ENCODE measurements at places on chromosomes 7 and 10. TPM values are rescaled to one million over a fixed set of nuclear protein-coding genes. Genes with fewer than 3 reads are reported as not detected.

- DNase-seq: peak; percentile 37
- H3K4me3 ChIP-seq: no peak overlapping the region
- no peak overlapping the region for H3K27ac ChIP-seq
- no peaks in the 10 kb centered on the region for H3K27me3 ChIP-seq
- no peaks in the 10 kb centered on the region for H3K4me1 ChIP-seq
Observed at GRCh38 chr7:40640566-40640965, 505.8 kb downstream of the SUGCT start.

GRCh38 chr10:130990486-130990885 is 321.0 kb downstream of the TCERG1L start:
- DNase-seq: no peak
- no peak overlapping the region for H3K27ac ChIP-seq
- no peaks in the 10 kb centered on the region for H3K4me1 ChIP-seq
- no peaks in the 10 kb centered on the region for H3K27me3 ChIP-seq
- H3K36me3 ChIP-seq: no peaks in the 10 kb centered on the region

- no peak overlapping the region for H3K27ac ChIP-seq
- no peak for DNase-seq
- H3K4me3 ChIP-seq: no peak overlapping the region
- H3K4me1 ChIP-seq: no peaks in the 10 kb centered on the region
Observed at GRCh38 chr10:13311177-13311575, 11.3 kb upstream of the PHYH start.

DNA sequence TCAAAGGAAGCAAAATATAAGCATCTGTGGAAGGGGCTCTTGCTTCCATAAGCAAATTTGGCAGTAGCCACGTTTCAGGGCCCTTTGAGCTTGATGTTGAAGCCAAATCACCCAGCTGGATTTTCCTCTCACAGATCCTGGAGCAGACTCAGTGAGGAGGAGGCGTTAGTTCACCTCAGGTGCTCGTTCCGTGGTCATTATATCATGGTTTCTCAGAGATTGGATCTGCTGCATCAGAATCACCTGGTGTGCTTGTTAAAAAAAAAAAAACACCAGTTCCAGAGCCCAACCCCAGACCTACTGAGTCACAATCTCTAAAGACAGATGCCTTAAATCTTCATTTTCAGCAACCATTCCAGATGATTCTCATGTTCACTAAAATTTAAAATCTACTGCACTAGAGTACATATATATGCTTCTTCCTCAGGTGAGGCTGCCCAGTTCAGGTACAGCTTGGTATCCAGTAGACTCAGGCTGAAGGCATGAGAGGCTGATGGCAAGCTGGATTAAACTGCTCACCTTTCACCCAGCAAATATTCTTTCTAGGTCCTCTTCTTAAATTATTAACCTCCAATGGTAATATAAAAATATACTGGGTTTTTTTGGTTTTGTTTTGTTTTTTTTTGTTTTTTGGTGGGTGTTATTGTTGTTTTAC is 24.9 kb downstream of the TFAM start:
- no peak overlapping the region for H3K27ac ChIP-seq
- no peaks in the 10 kb centered on the region for H3K36me3 ChIP-seq
- H3K4me3 ChIP-seq: no peak overlapping the region
- no peaks in the 10 kb centered on the region for H3K27me3 ChIP-seq

DNA sequence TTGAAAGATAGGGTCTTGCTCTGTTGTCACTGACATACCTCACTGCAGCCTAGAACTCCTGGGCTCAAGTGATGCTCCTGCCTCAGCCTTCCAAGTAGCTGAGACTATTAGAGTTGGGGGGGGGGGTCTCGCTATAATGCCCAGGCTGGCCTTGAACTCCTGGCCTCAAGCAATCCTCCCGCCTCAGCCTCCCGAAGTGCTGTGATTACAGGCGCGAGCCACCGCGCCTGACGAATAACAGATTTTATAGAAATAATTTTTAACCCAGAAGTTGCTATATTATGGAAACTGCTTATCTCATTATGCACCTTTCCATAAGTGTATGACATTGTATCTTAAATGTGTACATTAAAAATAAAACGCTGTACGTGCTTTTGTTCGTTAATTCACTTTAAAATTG is 846 bp downstream of the ANKRD26 start:
- DNase-seq: no peak
- H3K36me3 ChIP-seq: no peaks in the 10 kb centered on the region
- peaks cover 8% of the 10 kb centered on the region for H3K4me1 ChIP-seq
- H3K27ac ChIP-seq: peak overlapping the region; percentile 66
- no peaks in the 10 kb centered on the region for H3K27me3 ChIP-seq

- no peaks in the 10 kb centered on the region for H3K27me3 ChIP-seq
- no peak overlapping the region for H3K4me3 ChIP-seq
- DNase-seq: peak; percentile 83
Observed at GRCh38 chr7:94620703-94621118, 35.2 kb downstream of the SGCE start.

DNA sequence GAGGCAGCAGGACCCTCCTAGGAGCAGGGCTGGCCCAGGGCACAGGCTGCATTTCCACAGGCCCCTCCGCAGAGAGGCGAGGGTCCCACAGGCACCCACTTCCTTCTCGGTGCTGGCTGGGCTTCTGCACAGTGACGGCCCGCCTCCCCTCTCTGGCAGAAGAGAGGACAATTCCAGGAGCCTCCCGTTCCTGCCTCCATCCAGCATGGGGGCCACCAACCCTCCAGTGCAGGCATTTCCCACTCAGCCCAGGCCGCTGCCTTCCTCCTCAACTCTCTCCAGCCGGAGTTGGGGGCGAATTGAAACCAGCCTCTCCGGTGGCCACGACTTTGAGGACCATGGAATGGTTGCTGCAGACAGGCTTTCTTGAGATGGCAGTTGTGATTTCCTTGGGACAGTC is 125.0 kb upstream of the PPP2R2D start:
- no peaks in the 10 kb centered on the region for H3K4me1 ChIP-seq
- no peaks in the 10 kb centered on the region for H3K36me3 ChIP-seq
- DNase-seq: no peak
- no peak overlapping the region for H3K27ac ChIP-seq
- H3K27me3 ChIP-seq: no peaks in the 10 kb centered on the region

DNA sequence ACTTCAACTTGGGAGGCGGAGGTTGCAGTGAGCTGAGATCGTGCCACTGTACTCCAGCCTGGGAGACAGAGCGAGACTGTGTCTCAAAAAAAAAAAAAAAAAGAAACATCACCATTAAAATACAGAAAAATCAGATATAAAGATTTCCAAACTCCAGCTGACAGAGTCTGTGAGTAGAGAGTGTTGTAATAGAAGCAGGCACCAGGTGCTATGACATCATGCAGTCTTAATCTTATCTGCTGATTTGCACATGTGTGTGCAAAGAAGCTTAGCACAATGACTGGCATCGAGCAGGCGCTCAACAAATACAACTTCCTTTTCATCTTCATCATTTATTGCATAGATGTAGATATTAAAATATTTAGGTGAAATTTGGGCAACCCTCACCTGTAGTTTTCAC is 92.2 kb downstream of the PRKCQ start:
- H3K27me3 ChIP-seq: no peaks in the 10 kb centered on the region
- no peaks in the 10 kb centered on the region for H3K4me1 ChIP-seq
- DNase-seq: no peak
- no peaks in the 10 kb centered on the region for H3K36me3 ChIP-seq

Gene CHAT
- total RNA-seq: not detected

Gene ANKRD61
- 0.35 TPM for total RNA-seq

GRCh38 chr7:3064067-3064466 is 20.4 kb upstream of the CARD11 start:
- no peaks in the 10 kb centered on the region for H3K4me1 ChIP-seq
- no peaks in the 10 kb centered on the region for H3K36me3 ChIP-seq
- H3K27ac ChIP-seq: no peak overlapping the region
- H3K4me3 ChIP-seq: no peak overlapping the region

DNA sequence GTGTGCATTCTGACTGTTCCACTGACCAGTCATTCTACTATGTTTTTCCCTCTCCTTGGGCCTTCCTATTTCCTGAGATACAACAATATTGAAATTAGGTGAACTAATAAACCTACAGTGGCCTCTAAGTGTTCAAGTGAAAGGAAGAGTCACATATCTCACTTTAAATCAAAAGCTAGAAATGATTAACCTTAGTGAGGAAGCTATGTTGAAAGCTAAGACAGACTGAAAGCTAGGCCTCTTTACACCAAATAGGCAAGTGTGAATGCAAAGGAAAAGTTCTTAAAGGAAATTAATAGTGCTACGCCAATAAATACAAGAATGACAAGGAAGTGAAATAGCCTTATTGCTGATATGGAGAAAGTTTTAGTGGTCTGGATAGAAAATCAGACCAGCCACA is 5.7 kb upstream of the DYNC1I1 start:
- H3K27me3 ChIP-seq: no peaks in the 10 kb centered on the region
- H3K4me1 ChIP-seq: no peaks in the 10 kb centered on the region
- no peaks in the 10 kb centered on the region for H3K36me3 ChIP-seq
- H3K27ac ChIP-seq: no peak overlapping the region

Gene SERPINE1
- 2,645 TPM for total RNA-seq

Gene TMEM130
- not detected for total RNA-seq

Gene SPDYE9
- not detected for total RNA-seq

- no peak for DNase-seq
- no peak overlapping the region for H3K4me3 ChIP-seq
- H3K27ac ChIP-seq: no peak overlapping the region
- H3K36me3 ChIP-seq: no peaks in the 10 kb centered on the region
Observed at GRCh38 chr7:153386556-153386955, 627.0 kb downstream of the ACTR3B start.

GRCh38 chr10:26044141-26044749 is 110.2 kb downstream of the MYO3A start:
- H3K4me3 ChIP-seq: no peak overlapping the region
- H3K36me3 ChIP-seq: no peaks in the 10 kb centered on the region
- H3K4me1 ChIP-seq: no peaks in the 10 kb centered on the region
- no peaks in the 10 kb centered on the region for H3K27me3 ChIP-seq

- no peaks in the 10 kb centered on the region for H3K4me1 ChIP-seq
- H3K27ac ChIP-seq: no peak overlapping the region
- H3K27me3 ChIP-seq: no peaks in the 10 kb centered on the region
- H3K36me3 ChIP-seq: peaks cover 3% of the 10 kb centered on the region
Observed at GRCh38 chr7:156793334-156793733, 99.6 kb downstream of the LMBR1 start.

DNA sequence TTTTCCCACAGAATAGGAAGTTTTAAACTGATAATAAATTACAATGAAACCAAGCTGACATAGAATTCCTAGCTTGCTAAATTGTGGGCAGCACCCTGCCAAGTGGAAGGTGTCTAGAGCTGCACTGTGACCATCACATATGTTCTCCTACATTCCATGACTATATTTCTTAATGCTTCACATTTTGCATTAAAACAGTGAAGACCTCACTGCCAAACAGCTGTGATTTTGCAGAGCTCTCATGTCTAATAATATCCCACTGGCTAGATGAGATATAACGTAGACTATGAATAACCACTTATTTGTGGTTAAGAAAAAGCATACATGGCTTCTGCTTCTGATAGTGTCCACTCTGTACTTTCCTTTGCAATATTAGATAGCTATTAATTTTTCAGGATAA is 228.3 kb upstream of the TEX47 start:
- H3K36me3 ChIP-seq: no peaks in the 10 kb centered on the region
- H3K27me3 ChIP-seq: no peaks in the 10 kb centered on the region
- H3K27ac ChIP-seq: no peak overlapping the region

DNA sequence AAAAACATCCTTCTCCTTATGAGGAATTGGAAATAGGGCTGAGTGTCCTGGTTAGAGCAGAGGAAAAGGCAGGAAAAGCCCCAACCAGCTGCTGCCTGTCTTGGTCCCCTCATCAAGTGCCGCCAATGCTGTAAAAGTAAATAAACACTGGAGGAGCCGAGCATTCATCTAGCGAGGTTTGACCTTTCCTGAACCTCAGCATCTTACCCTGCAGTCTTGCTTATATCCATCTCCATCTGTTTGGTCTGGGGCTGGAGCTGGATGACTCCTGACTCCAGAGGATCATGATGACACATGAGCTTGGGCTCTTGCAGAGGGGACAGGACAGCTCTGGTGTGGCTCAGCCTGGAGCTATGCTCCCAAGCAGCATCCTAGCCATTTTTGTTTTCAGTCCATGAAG is 501.1 kb downstream of the TNS3 start:
- no peaks in the 10 kb centered on the region for H3K27me3 ChIP-seq
- no peak overlapping the region for H3K27ac ChIP-seq
- H3K4me3 ChIP-seq: no peak overlapping the region
- no peak for DNase-seq

DNA sequence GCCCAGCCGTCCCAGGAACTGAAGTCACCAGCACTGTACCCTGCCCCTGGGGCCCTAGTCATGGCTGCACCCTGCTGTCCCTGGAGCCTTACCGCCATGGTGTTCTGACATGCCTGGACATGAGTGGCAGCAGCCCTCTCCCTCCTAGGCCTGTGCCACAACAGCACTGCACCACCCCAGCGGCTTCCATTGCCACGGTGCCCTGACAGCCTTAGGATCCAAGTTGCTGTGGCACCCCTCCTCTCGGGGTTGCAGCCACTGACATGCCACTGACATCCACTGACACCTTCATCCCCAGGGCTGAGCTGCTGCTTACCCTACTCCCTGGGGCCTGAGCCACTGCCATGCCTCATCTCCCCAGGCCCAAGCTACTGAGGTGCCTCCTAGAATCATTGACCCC is 39.6 kb upstream of the SHH start:
- DNase-seq: no peak
- no peaks in the 10 kb centered on the region for H3K4me1 ChIP-seq
- no peaks in the 10 kb centered on the region for H3K36me3 ChIP-seq
- H3K27ac ChIP-seq: no peak overlapping the region
- H3K27me3 ChIP-seq: no peaks in the 10 kb centered on the region
- no peak overlapping the region for H3K4me3 ChIP-seq

Gene RBP3
- not detected for total RNA-seq

Gene SFTPD
- not detected for total RNA-seq

DNA sequence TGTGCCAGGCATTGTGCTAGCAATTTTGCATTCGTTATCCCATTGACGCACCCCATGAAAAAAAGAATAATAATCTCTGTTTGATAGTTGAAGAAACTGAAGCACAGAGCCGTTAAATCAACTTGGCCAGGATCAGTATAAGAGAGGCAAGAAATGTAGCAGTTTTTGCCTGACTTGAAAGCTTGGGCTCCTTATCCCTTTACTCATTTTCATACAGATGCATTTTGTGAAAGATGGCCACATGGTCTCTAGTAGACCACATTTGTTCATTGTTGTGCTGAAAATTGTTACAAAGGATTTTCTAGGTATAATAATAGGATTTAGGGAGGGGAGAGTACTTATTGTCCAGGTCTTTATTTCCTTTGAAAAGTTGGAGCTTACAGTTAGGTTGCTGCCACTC is 14.7 kb downstream of the AUTS2 start:
- no peaks in the 10 kb centered on the region for H3K27me3 ChIP-seq
- H3K27ac ChIP-seq: no peak overlapping the region
- H3K4me3 ChIP-seq: no peak overlapping the region
- no peaks in the 10 kb centered on the region for H3K36me3 ChIP-seq

GRCh38 chr10:25113191-25114035 is 61.4 kb upstream of the GPR158 start:
- H3K27me3 ChIP-seq: peaks cover 4% of the 10 kb centered on the region
- peak; percentile 64 for DNase-seq
- no peaks in the 10 kb centered on the region for H3K36me3 ChIP-seq
- H3K27ac ChIP-seq: no peak overlapping the region
- no peaks in the 10 kb centered on the region for H3K4me1 ChIP-seq
